Activated T-helper 1 cell treated with Interleukin-2 at 50 U/mL for 16 hours (primary cell): ENCODE measurements at places on chromosomes 4 and X.

DNA sequence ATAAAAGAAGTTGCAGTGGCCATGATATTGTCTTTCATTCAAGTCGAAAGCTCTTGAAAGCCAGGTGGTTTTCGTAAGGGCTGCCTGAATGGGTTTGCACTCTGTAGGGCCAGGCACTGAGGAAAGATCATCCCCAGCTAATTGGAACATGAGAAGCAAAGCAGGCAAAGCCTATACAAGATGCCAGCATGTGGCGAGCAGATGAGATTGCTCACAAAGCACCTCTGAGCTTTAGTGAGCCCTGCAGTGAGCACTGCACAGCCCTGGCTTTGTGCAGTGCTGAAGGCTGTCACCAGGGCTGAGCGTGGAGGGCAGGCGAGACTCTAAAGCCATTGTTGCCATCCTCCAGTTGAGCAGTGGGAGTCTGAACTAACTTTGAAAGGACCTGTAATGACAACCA lies 53.8 kb downstream of the HADH start:
- DNase-seq, result no peak

GRCh38 chr4:184265546-184266351 lies 48.1 kb upstream of the ENPP6 start:
- DNase-seq, result no peak

DNA sequence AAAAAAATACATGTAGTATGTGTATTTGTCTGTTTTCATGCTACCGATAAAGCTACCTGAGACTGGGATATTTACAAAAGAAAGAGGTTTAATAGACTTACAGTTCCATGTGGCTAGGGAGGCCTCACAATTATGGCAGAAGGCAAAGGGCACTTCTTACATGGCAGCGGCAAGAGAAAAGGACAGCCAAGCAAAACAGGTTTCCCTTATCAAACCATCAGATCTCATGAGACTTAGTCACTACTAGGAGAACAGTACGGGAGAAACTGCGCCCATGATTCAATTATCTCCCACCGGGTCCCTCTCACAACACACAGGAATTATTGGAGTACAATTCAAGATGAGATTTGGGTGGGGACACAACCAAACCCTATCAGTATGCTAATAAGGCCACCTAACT lies 137.0 kb upstream of the ELOVL6 start:
- DNase-seq, result no peak

- no peak for DNase-seq
Measured at GRCh38 chrX:111867236-111867635, 8.7 kb upstream of the TRPC5OS start.

- DNase-seq, result no peak
Measured at GRCh38 chr4:159413306-159413943, 310.5 kb downstream of the RAPGEF2 start.
